OCI-LY7 (cell line): ENCODE measurements at places on chromosomes 3 and 15. TPM values are rescaled to one million over a fixed set of nuclear protein-coding genes. Genes with fewer than 3 reads are reported as not detected.

The CCDC33 gene
- not detected in 2 replicates for total RNA-seq

The TLE3 gene
- 31.9 and 35.7 TPM in 2 replicates for total RNA-seq

The SIDT1 gene
- 7.3 and 8.6 TPM in 2 replicates for total RNA-seq

The LYZL4 gene
- total RNA-seq = not detected in 2 replicates

The CHL1 gene
- total RNA-seq = 0.51 and 1.0 TPM in 2 replicates

The ADAMTS17 gene
- total RNA-seq = not detected in 2 replicates

The DPPA2 gene
- total RNA-seq = not detected in 2 replicates

The ZNF80 gene
- not detected in 2 replicates for total RNA-seq

The SEMA3B gene
- total RNA-seq = 0.82 and 1.2 TPM in 2 replicates

The SGO1 gene
- total RNA-seq = 38.8 and 42.1 TPM in 2 replicates

The IL17RD gene
- total RNA-seq = 0.35 and 0.36 TPM in 2 replicates

The CPLX3 gene
- 1.5 and 2.1 TPM in 2 replicates for total RNA-seq

The TSEN2 gene
- total RNA-seq = 30.7 and 41.4 TPM in 2 replicates

The TMEM212 gene
- total RNA-seq = not detected in 2 replicates

The IP6K1 gene
- 27.0 and 30.9 TPM in 2 replicates for total RNA-seq
